ENCODE measurements at places on chromosomes 5 and 9. TPM values are rescaled to one million over a fixed set of nuclear protein-coding genes. Genes with fewer than 3 reads are reported as not detected.

DNA sequence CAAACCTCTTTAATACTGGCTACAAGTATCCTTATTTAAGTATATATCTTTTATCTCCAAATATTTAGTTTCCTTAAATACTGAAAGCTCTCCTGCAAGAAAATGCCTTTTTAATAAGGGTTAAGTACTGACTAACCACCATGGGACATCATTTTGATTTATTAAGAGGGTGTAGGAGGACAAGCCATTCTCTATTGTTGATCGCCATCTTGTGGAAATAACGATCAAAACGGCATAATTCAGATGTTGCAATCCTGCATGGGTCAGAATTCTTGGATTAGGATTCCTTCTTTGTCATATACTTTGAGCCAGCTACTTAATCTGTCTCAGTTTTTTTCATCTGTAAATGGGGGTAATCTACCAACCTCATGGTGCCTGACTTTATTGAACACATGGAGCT lies 28.7 kb upstream of the C5orf46 start:
- no peak for DNase-seq
- no peak overlapping the region for H3K4me3 ChIP-seq
- H3K27ac ChIP-seq, result no peak overlapping the region
- H3K27me3 ChIP-seq, result no peaks in the 10 kb centered on the region
- H3K4me1 ChIP-seq, result no peaks in the 10 kb centered on the region

GRCh38 chr9:82957529-82958379 lies 105.2 kb downstream of the RASEF start:
- no peak overlapping the region for H3K4me3 ChIP-seq
- no peak for DNase-seq
- H3K36me3 ChIP-seq, result no peaks in the 10 kb centered on the region
- no peak overlapping the region for H3K27ac ChIP-seq
- no peaks in the 10 kb centered on the region for H3K27me3 ChIP-seq

The SOX30 gene
- not detected for total RNA-seq

GRCh38 chr5:121263456-121263855 lies 588.2 kb upstream of the FTMT start:
- DNase-seq, result no peak
- no peaks in the 10 kb centered on the region for H3K4me1 ChIP-seq
- no peak overlapping the region for H3K27ac ChIP-seq
- H3K36me3 ChIP-seq, result no peaks in the 10 kb centered on the region

- H3K27me3 ChIP-seq, result no peaks in the 10 kb centered on the region
- H3K4me1 ChIP-seq, result no peaks in the 10 kb centered on the region
- no peak for DNase-seq
- H3K4me3 ChIP-seq, result no peak overlapping the region
- H3K36me3 ChIP-seq, result no peaks in the 10 kb centered on the region
Observed at GRCh38 chr9:35652829-35653209, 2.1 kb upstream of the SIT1 start.

DNA sequence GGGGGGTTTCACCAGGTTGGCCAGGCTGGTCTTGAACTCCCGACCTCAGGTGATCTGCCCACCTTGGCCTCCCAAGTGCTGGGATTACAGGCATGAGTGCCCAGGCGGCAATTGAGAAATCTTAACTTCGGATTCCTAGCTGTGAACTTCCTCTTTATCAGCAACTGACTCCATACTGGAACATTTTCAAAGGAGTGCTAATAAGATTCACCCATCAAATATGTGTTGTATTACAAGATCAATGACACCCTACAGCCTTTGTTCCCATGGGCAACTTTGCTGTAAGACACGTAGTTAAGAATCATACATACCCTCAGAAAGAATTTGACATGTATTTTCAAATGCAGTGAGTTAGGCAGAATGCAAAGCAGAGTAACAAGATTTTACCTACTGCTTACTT lies 23.1 kb upstream of the ACOT12 start:
- no peak overlapping the region for H3K4me3 ChIP-seq
- H3K4me1 ChIP-seq, result no peaks in the 10 kb centered on the region
- H3K27me3 ChIP-seq, result no peaks in the 10 kb centered on the region
- no peak for DNase-seq
- H3K27ac ChIP-seq, result no peak overlapping the region

DNA sequence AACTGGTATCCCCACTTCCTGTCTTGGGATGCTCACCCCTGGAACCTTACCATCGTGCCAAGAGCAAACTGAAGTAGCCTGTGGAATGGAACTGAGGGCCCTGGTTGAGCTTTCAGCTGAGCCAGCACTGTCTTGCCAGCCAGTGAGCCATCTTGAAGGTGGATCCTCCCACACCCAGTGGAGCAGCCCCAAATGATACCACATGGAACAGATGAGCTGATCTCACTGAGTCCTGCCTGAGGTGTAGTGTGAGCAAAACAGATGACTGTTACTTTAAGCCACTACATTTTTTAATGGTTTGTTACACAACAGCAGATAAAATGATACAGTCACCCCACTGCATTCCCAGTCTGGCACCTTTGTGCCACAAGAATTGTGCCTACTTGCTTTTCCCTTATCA lies 2.2 kb upstream of the PCYOX1L start:
- H3K4me3 ChIP-seq, result no peak overlapping the region
- H3K27ac ChIP-seq, result no peak overlapping the region
- no peak for DNase-seq
- no peaks in the 10 kb centered on the region for H3K36me3 ChIP-seq
- no peaks in the 10 kb centered on the region for H3K27me3 ChIP-seq
- peaks cover 2% of the 10 kb centered on the region for H3K4me1 ChIP-seq

- no peaks in the 10 kb centered on the region for H3K4me1 ChIP-seq
- no peak overlapping the region for H3K27ac ChIP-seq
- no peaks in the 10 kb centered on the region for H3K36me3 ChIP-seq
- no peak overlapping the region for H3K4me3 ChIP-seq
Observed at GRCh38 chr5:37015795-37016666, 139.5 kb downstream of the NIPBL start.

The ACSL6 gene
- not detected for total RNA-seq

GRCh38 chr9:122256206-122256605 lies 8.4 kb downstream of the RBM18 start:
- no peak for DNase-seq
- no peak overlapping the region for H3K27ac ChIP-seq
- H3K36me3 ChIP-seq, result no peaks in the 10 kb centered on the region
- peaks cover 1% of the 10 kb centered on the region for H3K4me1 ChIP-seq

- no peak overlapping the region for H3K4me3 ChIP-seq
- no peaks in the 10 kb centered on the region for H3K27me3 ChIP-seq
Observed at GRCh38 chr5:9112520-9113291, 433.2 kb downstream of the SEMA5A start.

DNA sequence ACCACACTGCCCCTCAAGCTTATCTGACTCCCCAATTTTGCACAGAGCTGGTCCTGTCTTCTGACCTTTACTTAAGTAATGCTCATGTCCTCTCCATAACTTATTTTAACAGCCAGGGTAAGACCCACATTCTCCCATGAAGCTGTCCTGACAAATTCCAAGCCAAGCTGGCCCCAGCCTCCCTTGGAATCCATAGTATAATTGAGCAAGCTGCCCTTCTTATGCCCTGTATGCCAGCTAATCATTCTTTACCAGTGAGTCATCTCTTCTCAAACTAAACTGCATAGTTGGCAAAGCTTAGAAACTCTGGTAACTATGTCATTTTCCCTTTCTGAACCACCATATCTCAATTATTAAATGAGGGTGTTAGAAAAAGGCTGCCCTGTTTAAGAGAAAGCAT lies 92.4 kb downstream of the NFIB start:
- H3K27me3 ChIP-seq, result no peaks in the 10 kb centered on the region
- DNase-seq, result no peak
- no peak overlapping the region for H3K27ac ChIP-seq
- no peaks in the 10 kb centered on the region for H3K36me3 ChIP-seq
- H3K4me1 ChIP-seq, result peaks cover 10% of the 10 kb centered on the region
- H3K4me3 ChIP-seq, result no peak overlapping the region

- H3K4me3 ChIP-seq, result no peak overlapping the region
- H3K27ac ChIP-seq, result no peak overlapping the region
- no peaks in the 10 kb centered on the region for H3K27me3 ChIP-seq
Observed at GRCh38 chr9:89428901-89429890, 68.7 kb downstream of the SEMA4D start.

DNA sequence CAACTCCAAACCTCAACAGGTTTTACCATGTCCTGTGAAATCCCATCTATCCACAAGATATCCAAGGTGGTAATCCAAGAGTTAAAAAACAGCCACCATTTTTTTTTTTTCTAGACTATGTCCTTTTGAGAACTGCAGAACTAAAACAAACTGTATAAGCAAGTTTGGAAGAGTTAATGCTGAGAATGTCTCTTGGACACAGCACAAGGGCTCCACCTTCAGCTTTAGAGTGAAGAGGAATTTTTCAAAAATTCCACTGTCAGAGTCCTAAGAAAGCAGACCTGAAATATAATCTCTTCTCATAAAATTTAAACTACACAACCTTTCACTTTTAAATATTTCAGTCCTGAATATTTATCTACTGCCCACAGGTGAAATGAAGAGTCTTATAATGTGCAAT lies 167.8 kb upstream of the CCNG1 start:
- H3K4me1 ChIP-seq, result no peaks in the 10 kb centered on the region
- no peaks in the 10 kb centered on the region for H3K27me3 ChIP-seq
- no peak overlapping the region for H3K27ac ChIP-seq
- DNase-seq, result no peak
- H3K36me3 ChIP-seq, result no peaks in the 10 kb centered on the region

GRCh38 chr9:86732514-86733171 lies 214.7 kb downstream of the GAS1 start:
- peaks cover 6% of the 10 kb centered on the region for H3K4me1 ChIP-seq
- no peaks in the 10 kb centered on the region for H3K27me3 ChIP-seq
- DNase-seq, result no peak
- no peaks in the 10 kb centered on the region for H3K36me3 ChIP-seq

DNA sequence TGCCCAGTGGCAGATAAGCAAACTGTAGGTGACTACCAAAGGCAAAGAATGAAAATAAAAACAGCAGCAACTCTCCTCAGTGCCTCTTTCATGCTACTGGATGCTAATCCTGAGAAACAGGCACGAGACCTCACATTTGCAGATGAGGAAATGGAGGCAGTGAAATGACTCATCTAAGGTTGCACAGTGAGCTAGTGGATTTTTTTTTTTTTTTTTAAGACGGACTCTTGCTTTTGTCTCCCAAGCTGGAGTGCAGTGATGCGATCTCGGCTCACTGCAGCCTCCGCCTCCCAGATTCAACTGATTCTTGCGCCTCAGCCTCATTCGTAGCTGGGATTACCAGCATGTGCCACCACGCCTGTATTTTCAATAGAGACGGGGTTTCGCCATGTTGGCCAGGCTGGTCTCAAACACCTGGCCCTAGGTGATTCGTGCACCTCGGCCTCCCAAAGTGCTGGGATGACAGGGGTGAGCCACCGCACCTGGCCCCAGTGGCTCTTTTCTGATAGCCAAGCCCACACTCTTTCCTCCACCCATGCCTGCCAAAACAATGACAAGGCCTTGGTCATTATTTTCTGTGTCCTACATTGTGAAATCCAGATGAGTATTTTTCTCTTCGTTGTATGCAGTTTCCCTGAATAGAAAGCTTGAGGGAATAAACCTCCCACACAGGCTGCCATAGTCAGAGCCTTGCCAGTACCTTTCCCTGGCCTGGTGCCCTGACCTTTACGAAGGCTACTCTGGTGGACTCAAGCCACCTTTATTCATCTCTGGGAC lies 19.2 kb downstream of the DOCK2 start:
- no peaks in the 10 kb centered on the region for H3K36me3 ChIP-seq
- H3K27me3 ChIP-seq, result no peaks in the 10 kb centered on the region
- H3K27ac ChIP-seq, result no peak overlapping the region
- no peak for DNase-seq
- no peaks in the 10 kb centered on the region for H3K4me1 ChIP-seq

The TEK gene
- total RNA-seq, result 4.0 TPM

DNA sequence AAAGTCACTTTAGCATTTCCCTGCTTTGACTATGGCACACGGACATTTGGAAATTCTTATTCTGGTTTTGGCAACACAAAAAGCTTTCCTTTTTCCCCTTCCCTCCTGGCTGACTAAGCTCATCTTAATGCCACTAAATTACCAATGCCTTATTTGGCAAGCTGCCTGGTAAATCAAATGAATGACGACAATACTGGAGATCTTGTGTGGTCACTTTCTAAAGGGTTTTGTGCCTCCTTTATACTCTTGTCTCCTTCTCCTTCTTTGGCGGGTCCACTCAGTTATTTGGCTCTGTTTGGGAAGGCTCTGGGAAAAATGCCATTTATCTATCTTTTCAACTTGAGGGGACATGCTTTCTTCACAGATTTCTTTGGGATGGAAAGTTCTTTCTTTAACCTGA lies 34.9 kb downstream of the SH3GL2 start:
- H3K36me3 ChIP-seq, result no peaks in the 10 kb centered on the region
- no peak overlapping the region for H3K27ac ChIP-seq
- H3K27me3 ChIP-seq, result no peaks in the 10 kb centered on the region
- H3K4me1 ChIP-seq, result no peaks in the 10 kb centered on the region
- DNase-seq, result no peak

DNA sequence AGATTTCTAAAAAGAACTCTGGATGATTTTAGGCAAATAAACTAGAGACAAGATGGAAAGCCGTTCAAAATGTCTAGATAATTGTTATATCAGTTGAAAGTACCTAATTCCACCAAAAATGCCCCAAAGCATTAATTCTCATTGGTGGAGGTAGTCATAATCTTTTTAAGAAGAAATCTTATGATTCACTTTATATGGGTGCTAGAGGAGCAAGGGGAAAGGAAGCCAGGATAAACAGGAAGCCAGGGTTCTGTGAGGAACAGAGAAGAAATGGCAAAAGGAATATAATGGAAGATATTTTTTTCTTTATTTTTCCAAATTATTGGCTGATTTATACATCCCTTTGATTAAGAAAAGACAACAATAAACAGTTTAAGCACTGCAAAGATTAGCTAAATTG lies 7.8 kb downstream of the YIPF5 start:
- no peaks in the 10 kb centered on the region for H3K4me1 ChIP-seq
- no peak overlapping the region for H3K4me3 ChIP-seq
- DNase-seq, result no peak
- H3K27ac ChIP-seq, result no peak overlapping the region
- no peaks in the 10 kb centered on the region for H3K27me3 ChIP-seq

DNA sequence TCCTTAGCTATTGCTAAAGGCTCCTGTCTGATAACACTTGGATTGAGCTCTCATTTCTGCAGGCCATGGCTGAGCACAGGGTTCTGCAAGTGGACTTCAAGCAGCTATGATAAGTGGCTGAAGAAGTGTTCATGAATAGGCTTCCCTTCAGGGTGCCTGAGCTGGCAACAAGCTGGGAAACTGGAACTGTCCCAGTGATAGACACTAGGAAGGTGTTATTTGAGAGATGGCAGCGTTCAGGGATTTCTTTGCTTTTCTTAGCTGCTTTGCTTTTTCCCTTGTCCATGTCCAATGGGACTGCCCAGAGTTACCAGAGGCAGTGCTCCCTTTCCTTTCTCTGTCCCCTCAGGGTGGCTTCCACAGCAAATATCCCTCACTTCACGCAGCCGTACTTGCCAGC lies 75.8 kb downstream of the INIP start:
- H3K27me3 ChIP-seq, result no peaks in the 10 kb centered on the region
- no peaks in the 10 kb centered on the region for H3K4me1 ChIP-seq
- H3K36me3 ChIP-seq, result no peaks in the 10 kb centered on the region
- no peak overlapping the region for H3K4me3 ChIP-seq

The GRXCR2 gene
- not detected for total RNA-seq

The C9orf153 gene
- 0.32 TPM for total RNA-seq

- no peaks in the 10 kb centered on the region for H3K4me1 ChIP-seq
- no peaks in the 10 kb centered on the region for H3K27me3 ChIP-seq
- DNase-seq, result no peak
- no peaks in the 10 kb centered on the region for H3K36me3 ChIP-seq
- no peak overlapping the region for H3K4me3 ChIP-seq
Observed at GRCh38 chr5:58314356-58315210, 145.3 kb downstream of the PLK2 start.
